ENCODE measurements at places on chromosomes 5 and 9. TPM values are rescaled to one million over a fixed set of nuclear protein-coding genes. Genes with fewer than 3 reads are reported as not detected.
A peak's percentile ranks its signal among the peaks of the same experiment; 100 is the strongest.

The BAAT gene
- not detected for total RNA-seq

- DNase-seq: peak; percentile 18
Observed at GRCh38 chr5:2883771-2884170, 132.3 kb upstream of the IRX2 start.

GRCh38 chr9:134384811-134385479 lies 58.7 kb downstream of the RXRA start:
- DNase-seq: peak; percentile 60

GRCh38 chr9:99807276-99807852 lies 14.3 kb upstream of the NR4A3 start:
- DNase-seq: peak; percentile 89

The HDAC3 gene
- 42.5 TPM for total RNA-seq

DNA sequence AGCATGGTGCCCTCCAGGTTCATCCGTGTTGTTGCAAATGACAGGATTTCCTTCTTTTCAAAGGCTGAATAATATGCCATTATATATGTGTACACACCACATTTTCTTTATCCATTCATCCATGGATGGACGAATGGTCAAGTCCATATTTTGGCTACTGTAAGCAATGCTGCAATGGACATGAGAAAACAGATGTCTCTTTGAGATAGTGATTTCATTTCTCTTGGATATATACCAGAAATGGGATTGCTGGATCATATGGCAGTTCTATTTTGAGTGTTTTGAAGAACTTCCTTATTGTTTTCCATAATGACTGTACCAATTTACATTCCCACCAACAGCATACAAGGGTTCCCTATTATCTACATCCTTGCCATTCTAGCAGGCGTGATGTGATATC lies 67.9 kb downstream of the TEK start:
- no peak for DNase-seq

The LHX2 gene
- total RNA-seq: 0.18 TPM

GRCh38 chr9:129383019-129383560 lies 205.0 kb upstream of the IER5L start:
- peak; percentile 95 for DNase-seq

DNA sequence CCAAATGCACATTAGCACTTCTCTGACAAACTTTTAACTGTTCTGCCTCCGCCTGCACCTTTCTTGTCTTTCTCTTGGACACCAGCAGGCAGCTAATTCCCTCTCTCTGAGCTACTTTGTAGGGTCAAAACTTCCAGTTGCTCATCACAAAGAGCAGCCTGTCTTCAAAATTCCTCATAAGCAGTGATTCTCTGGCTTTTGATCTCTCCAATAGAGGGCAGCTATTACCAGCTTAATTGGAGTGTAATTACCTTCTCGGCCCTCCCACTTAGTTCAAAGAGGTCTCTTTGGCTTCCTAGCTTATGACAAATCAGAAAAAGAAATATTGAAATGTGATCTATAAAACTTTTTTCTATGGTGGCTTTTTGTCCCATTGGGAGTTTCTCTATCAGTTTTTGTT lies 43.6 kb upstream of the RAD23B start:
- DNase-seq: peak; percentile 34

The CTSV gene
- 11.0 TPM for total RNA-seq
